ENCODE measurements at places on chromosomes 12 and 14. TPM values are rescaled to one million over a fixed set of nuclear protein-coding genes. Genes with fewer than 3 reads are reported as not detected.

ENDOU gene
- total RNA-seq = under 0.01 TPM

AGAP2 gene
- total RNA-seq = 0.22 TPM

RFX4 gene
- total RNA-seq = not detected

C3AR1 gene
- total RNA-seq = 0.11 TPM

DIO3 gene
- total RNA-seq = not detected

NUBPL gene
- 3.6 TPM for total RNA-seq

BCL11B gene
- under 0.01 TPM for total RNA-seq

NGB gene
- not detected for total RNA-seq

FAIM2 gene
- total RNA-seq = not detected

CEBPE gene
- not detected for total RNA-seq

MGAT4C gene
- total RNA-seq = under 0.01 TPM

KERA gene
- total RNA-seq = not detected

PLEKHG7 gene
- total RNA-seq = not detected

CACNA1C gene
- total RNA-seq = 0.33 TPM

TAS2R7 gene
- 0.09 TPM for total RNA-seq

RNF212B gene
- total RNA-seq = not detected

HOXC12 gene
- total RNA-seq = not detected

KRT73 gene
- total RNA-seq = not detected

HOXC5 gene
- total RNA-seq = not detected

CLEC1B gene
- total RNA-seq = not detected

NTF3 gene
- total RNA-seq = 0.09 TPM

AJUBA gene
- 16.9 TPM for total RNA-seq

SOCS4 gene
- 17.0 TPM for total RNA-seq

C12orf50 gene
- total RNA-seq = not detected

ARHGAP9 gene
- total RNA-seq = not detected

MYF6 gene
- not detected for total RNA-seq

ADAM20 gene
- total RNA-seq = 0.22 TPM

SCARB1 gene
- 6.8 TPM for total RNA-seq

PGF gene
- total RNA-seq = 8.6 TPM

APPL2 gene
- 20.2 TPM for total RNA-seq

HDAC7 gene
- 30.4 TPM for total RNA-seq

LRRK2 gene
- total RNA-seq = 0.52 TPM

All from dermis lymphatic vessel endothelial cell (primary cell).